ENCODE measurements at places on chromosomes 12 and 14.

GRCh38 chr12:26809611-26810285 is 23.2 kb downstream of the ITPR2 start:
- no peak for DNase-seq

DNA sequence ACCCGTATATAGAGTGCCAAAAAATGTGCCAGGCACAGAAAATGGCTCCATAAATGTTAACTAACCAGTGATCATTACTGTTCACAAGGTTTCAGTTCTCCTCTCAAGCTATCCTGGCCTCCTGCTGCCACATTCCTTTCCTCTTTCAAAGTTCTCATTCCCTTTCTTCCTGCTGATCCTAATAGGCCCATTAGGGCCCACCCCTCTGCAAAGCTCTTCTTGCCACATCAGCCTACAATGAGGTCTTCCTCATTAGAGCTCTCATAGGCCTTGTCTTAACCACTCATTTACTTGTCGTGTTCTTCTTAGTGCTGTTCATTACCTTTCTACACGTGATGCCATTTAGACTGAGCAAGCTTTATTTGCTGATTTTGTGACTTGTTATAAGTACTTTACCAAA is 40.5 kb downstream of the RPS29 start:
- DNase-seq: no peak

GRCh38 chr14:24081739-24082211 is 10.4 kb downstream of the CPNE6 start:
- no peak for DNase-seq

- peak; percentile 19 for DNase-seq
These were observed 35.4 kb upstream of the AACS start for GRCh38 chr12:125029761-125030358.

GRCh38 chr14:83940253-83940652 is 1589.7 kb upstream of the FLRT2 start:
- DNase-seq: no peak

GRCh38 chr14:91339076-91339475 is 78.5 kb downstream of the CCDC88C start:
- DNase-seq: no peak

DNA sequence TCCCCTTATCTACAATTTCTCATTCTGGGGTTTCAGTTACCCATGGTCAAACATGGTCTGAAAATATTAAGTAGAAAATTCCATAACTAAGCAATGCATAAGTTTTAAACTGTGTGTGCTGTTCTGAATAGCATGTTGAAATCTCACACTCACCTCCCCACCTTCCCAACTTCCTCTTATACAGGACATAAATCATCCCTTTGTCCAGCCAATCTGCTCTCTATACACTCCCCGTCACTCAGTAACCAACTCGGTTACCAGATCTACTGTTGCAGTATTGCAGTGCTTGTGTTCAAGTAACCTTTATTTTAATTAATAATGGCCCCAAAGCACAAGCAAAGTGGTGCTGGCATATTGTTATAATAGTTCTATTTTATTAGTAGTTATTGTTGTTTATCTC is 420.5 kb downstream of the GXYLT1 start:
- no peak for DNase-seq

- no peak for DNase-seq
These were observed 626 bp downstream of the LHX5 start for GRCh38 chr12:113470871-113471618.

GRCh38 chr12:96427269-96427729 is 27.1 kb upstream of the CDK17 start:
- DNase-seq: peak; percentile 100

DNA sequence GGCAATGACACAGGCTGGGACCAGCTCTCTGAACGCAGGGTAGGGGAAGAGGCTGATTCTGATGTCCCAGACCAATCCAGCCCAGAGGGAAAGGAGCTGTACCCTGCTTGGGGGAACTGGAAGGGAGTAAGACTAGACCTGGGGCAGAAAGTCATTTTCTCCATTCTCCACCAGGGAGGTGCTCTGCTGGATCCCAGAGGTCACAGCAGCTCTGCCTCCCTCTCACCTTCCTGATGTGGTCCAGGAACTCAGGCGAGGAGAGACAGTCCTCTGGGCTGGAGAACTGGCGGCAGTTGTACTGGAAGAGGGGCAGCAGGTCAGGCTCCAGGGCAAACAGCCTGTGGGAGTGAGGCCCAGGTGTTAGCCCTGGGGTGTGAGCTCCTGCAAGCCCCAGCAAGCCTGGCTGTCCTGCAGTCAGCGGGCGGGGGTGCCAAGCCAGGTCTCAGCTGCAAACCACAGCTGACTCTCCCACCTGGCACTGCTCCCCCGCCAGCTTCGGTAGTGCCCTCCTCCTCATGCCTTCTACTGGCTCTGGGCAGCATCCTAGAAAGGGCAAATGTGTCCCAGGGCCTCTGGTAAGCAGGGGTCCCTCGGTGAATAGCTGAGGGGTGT is 1.9 kb downstream of the NGB start:
- no peak for DNase-seq

DNA sequence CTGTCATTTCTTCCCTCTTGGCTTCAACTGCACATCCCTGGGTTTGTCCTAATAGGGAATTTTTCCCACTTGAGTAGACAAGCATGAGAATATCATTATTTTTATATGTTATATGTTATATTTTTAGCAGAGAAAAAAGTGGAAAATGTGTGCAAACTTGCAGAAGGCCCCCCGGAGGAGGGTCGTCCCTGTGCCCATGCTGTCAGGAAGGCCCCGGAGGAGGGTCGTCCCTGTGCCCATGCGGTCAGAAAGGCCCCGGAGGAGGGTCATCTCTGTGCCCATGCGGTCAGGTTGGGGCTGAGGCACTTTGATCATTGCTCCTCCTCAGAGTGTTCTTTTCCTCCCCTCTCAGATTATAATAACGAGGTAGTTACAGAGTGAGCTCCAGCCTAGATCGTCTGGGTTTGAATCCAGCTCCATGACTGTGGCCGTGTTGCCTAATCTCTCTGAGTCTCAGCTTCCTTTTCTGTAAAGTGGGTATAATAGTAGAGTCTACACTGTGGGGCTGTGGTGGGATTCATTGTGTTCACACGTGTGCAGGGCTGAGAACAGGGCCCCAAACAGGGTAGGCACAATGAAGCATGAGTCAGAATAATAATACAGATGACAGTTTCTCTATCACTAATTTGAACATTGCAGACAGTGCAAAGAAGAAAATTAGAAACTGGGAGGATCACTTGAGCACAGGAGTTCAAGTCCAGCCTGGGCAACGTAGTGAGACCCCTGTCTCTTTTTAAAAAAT is 33.4 kb downstream of the ELK3 start:
- DNase-seq: no peak

DNA sequence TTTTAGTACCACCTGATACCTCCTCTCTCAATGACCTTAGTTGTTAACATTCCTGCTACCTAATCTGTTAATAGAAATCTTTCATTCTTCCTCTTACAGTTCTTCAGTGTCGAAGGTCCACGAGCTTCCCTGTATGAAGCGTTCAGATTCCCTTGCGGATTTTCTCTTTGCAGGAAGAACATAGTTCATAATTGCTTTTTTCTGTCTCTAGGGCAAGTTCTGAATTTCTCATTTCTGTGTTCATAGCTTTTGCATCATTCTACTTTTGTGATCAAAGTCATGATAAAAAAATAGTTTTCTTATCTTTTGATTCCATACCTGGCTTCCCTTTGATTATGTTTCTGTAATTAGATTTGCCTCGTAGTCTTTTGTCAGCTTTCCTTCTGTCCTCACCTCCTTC is 94.9 kb downstream of the EML1 start:
- no peak for DNase-seq

DNA sequence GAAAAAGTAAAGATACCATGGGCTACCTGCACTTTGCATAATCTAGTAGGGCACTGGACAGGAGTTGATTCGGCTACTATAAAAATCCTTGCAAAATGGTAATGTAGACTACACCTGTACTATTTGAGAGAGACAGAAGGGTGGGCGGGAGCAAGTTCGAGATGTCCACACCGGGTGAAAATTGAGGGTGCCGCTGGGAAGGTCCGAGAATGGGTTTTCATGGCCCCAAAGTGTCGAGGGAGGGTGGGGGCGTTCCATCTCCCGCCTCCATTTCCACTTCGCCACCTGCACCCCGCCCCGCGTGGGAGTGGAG is 648 bp downstream of the SNX6 start:
- no peak for DNase-seq

- DNase-seq: no peak
These were observed 28.5 kb downstream of the LGMN start for GRCh38 chr14:92719890-92720323.

Measured in AG04449 (cell line).